ENCODE measurements at places on chromosomes 12 and 14.
A peak's percentile ranks its signal among the peaks of the same experiment; 100 is the strongest.

- no peak for DNase-seq
Observed at GRCh38 chr12:51549637-51550036, 41.4 kb upstream of the SCN8A start.

DNA sequence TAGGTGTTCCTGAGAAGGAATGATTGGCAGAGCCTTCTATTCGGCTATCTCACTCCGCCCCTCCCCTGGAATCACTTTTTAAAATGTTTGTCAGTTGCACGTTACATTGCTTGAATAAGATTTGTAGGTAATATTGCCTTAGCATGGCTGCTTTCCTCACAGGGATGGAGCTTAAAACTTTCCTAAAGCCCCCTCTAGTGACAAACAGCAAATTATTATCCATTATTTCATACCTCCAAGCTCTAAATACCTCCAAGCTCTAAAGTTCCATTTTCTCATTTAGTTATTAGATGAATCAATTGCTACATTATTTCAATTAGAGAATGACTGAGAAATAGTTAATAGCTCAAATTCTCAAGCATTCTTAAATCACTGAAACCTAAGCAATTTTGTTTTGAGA lies 5.1 kb upstream of the SPATA7 start:
- no peak for DNase-seq

- DNase-seq, result no peak
Observed at GRCh38 chr12:40989785-40990184, 198.3 kb upstream of the PDZRN4 start.

DNA sequence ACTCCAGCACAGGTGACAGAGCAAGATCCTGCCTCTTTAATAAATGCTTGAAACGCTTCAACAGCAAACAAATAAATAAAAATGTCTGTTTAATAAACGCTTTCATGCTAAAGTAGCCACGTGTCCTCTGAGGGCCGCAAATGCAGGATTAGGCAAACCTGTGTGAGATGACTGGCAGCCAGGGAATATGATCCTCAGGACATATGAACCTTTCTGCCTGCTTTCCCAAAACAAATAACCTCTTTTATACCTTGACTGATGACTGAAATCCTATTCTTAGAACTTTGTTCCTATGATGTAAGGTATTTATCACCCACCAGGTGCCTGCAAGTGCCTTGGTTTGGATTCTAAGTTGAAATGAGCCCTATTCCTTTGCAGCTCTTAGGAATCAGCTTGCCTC lies 14.5 kb upstream of the FLVCR2 start:
- DNase-seq, result no peak

GRCh38 chr14:68790644-68791077 lies 2.2 kb downstream of the ZFP36L1 start:
- no peak for DNase-seq

- DNase-seq, result peak; percentile 52
Observed at GRCh38 chr12:39451977-39452376, 9.1 kb upstream of the KIF21A start.

GRCh38 chr12:27535318-27535717 lies 11.3 kb downstream of the PPFIBP1 start:
- no peak for DNase-seq

- no peak for DNase-seq
Observed at GRCh38 chr14:45057881-45058364, 26.0 kb upstream of the PRPF39 start.

DNA sequence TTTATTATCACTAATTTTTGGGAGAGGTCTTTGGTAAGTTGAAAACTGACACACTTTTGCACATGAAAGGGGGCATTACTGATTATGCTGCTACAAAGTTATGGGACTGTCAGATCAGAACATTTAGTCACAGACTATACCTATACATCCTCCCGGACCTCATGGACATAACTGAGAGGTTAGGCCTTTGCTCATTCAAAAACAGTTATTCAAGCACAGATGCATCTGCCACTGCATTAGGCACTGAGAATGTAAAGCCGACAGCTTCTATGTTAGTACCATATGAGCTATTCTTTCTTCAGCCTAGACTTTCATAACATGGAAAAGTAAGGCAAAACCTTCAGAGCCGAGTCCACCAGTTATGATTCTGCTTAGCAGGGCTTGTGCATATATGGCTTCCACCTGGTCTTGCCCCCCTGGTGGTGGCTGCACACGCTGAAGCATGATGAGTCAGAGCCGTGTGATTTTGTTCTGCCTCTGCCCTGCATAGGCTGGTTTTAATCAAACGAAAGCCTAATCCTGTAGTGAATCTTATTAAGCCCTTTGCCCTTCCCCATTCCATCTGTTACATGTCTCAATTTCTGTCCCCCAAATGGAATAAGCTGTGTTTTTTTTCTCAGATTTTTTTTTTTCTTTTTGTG lies 21.8 kb upstream of the RNU6-8 start:
- DNase-seq, result no peak

- DNase-seq, result no peak
Observed at GRCh38 chr12:65817866-65818265, 6.4 kb upstream of the HMGA2 start.

GRCh38 chr12:4307593-4308333 lies 13.2 kb upstream of the TIGAR start:
- peak; percentile 82 for DNase-seq

GRCh38 chr12:54228471-54228870 lies 39.7 kb upstream of the SMUG1 start:
- DNase-seq, result no peak

- no peak for DNase-seq
Observed at GRCh38 chr12:82807132-82807737, 120.5 kb downstream of the TMTC2 start.

- no peak for DNase-seq
Observed at GRCh38 chr14:91309756-91310280, 65.3 kb upstream of the GPR68 start.

- no peak for DNase-seq
Observed at GRCh38 chr14:106459971-106460730, 933.8 kb downstream of the TMEM121 start.

DNA sequence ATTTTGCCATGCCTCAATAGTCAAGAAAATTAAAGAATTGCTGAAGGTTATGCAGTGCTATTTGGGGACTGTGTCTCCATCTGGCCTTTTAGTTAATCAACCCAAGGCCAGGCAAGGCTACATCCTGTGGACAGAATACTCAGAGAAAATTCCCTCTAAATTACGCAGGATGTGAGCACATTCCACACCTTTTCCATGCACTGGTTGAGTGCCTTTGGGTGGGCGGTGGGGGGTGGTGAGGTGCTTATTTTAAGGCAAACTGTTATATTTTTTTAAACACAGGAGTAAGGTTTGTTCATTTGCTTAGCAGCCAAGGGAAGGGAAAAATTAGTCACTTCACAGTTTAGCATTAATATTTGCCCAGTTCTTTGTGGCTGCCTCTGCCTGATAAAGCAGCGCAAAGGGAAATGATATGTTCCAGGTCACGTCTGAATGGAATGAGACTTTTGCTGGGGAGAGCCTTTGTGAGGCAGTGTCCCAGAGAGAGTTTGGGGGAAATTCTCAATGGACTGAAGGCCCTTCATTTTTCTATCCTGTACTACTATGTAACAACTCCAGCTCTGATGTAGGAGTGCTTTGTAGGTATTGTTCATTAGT lies 17.2 kb upstream of the KCNA5 start:
- DNase-seq, result no peak

- no peak for DNase-seq
Observed at GRCh38 chr12:96244826-96245225, 50.7 kb downstream of the ELK3 start.

- DNase-seq, result no peak
Observed at GRCh38 chr14:23865502-23865901, 88.1 kb upstream of the DHRS4 start.

DNA sequence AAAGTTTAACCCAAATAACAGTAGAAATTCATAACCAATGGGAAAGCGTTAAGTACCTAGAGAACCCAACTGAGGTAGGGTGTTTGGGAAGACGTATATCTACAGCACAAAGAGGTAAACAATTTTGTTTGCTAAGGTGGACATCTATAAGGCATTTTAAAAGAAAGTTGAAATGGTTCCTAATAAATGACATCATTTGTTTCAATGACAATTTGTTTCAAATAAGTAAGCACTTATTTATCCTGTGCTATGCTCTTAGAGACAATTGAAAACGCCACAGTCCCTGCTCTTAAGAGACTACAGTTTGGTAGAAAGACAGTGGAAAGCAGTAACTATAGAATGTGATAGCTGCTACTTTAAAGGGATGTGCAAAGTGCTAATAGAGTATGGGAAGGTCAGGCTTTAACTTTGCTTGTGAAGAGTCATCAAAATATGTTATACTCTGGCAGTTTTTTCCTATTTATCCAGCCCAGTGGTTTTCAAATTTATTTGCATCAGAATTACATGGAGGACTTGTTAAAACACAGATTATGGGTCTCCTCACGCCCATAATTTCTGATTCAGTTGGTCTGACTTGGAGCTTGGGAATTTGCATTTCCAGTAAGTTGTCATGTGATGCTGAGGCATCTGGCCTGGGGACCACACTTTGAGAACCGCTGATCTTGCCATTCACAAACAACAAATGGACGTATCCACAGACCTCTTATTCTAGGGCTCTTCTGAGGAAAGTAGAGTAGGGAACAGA lies 19.6 kb upstream of the SMCO2 start:
- DNase-seq, result no peak

GRCh38 chr12:51759175-51759574 lies 89.3 kb downstream of the FIGNL2 start:
- DNase-seq, result no peak

GRCh38 chr12:104785886-104786285 lies 172.2 kb downstream of the SLC41A2 start:
- no peak for DNase-seq

GRCh38 chr14:50599700-50600444 lies 39.9 kb downstream of the ATL1 start:
- peak; percentile 27 for DNase-seq

DNA sequence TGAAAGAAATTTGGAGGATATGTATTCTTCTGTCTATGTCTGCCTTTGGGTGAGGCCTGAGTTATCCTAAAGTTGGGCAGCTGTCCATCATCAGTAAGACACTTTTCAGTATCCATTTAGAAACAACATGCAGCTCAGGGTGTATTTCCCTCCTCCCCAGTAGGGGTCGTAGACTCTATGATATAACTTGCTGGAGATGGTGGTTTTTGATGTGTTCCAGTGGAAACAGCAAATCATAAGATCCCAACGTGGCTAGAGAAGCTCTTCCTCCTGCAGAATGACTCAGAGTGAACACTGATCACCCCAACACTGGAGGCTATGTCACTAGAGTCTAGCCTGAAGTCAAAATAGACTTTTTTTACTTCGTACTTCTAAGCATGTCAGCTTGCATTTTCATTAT lies 331.6 kb upstream of the STXBP6 start:
- no peak for DNase-seq

GRCh38 chr14:32109676-32110547 lies 32.8 kb downstream of the ARHGAP5 start:
- no peak for DNase-seq

DNA sequence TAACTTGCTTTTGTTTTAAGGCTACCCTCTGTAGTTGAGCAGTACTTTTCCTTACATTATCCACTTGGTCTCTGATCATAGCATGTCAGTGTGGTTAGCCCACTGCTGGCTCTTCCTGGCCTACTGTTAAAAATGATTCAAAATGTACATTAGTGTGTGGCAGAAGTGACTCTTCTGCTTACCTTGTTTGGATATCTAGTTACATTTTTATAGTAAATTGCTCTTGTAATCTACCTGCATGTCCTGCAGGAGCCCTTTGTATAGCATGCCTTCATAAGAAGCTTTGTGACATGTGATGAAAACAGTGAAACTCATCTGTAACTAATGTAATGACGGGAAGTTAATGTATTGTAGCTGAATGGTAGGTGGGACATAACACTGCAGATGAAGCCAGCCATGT lies 8.1 kb downstream of the SPATS2 start:
- no peak for DNase-seq

- no peak for DNase-seq
Observed at GRCh38 chr12:89948271-89949175, 239.9 kb upstream of the ATP2B1 start.

DNA sequence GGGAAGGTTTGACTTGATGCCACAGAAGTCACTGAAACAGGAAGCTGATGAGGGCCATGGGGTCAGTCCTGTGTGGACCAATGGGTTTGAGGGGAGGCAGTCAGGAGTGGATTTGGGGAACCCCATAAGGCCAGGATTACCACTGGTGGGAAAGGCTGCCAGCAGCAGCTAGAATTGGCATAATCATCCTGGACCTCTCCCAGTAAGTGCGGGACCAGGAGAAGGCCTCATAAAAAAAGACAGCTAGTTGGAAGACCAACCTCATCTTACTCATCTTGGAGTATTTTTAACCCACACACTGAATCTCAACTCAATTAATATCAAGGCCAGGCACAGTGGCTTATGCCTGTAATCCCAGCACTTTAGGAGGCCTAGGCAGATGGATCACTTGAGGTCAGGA lies 22.7 kb downstream of the TBX3 start:
- DNase-seq, result no peak

- no peak for DNase-seq
Observed at GRCh38 chr14:76169776-76170175, 18.1 kb downstream of the GPATCH2L start.

DNA sequence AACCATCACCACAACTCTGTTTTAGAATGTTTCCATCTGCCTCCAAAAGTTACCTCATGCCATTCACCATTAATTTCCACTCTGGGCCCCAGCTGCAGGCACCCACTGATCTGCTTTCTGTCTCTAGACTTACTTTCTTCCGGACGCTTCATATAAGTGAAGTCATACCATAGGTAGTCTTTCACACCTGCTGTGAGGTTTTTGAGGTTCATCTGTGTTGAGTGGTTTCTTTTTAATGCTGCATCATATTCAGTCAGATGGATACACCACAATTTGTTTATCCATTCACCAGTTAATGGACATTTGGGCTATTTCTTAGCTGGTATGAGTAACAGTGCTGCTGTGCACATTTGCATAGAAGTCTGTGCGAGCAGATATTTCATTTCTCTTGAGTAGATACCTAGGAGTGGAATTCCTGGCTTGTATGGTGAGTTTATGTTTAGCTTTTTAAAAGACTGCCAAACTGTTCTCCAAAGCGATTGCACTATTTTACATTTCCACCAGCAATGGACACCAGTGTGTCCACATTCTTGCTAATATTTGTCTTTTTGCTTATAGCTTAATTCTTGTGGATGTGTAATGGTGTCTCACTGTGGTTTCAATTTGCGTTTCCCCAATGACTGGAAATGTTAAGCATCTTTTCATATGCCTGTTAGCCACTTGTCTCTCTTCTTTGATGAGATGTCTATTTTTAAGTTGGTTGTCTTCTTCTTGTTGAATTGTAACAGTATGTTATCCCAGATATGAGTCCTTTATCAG lies 48.3 kb downstream of the ZFYVE21 start:
- DNase-seq, result no peak

- no peak for DNase-seq
Observed at GRCh38 chr14:91228112-91229004, 16.1 kb downstream of the GPR68 start.

DNA sequence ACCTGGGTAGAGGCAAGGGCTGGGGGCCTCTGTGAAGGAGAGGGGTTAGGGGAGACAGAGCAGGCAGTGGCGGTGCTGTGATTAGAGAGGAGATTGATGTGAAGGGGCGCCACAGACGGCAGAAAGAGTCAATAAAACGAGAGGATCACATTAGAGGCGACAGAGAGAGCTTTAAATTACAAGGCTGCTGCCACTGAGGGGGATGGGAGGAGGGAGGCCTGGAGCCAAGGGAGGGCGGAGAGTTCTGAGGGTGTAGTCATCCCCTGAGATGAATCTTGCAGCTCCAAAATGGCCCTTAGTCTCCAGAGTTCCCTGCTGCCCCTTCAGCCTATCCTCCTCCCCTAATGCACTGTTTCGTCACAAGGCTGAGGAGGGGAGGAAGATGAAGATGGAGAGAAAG lies 12.8 kb downstream of the ZFHX2 start:
- DNase-seq, result no peak

GRCh38 chr14:99188731-99189191 lies 83.2 kb downstream of the BCL11B start:
- no peak for DNase-seq
